ENCODE measurements at places on chromosomes 16 and 17.

DNA sequence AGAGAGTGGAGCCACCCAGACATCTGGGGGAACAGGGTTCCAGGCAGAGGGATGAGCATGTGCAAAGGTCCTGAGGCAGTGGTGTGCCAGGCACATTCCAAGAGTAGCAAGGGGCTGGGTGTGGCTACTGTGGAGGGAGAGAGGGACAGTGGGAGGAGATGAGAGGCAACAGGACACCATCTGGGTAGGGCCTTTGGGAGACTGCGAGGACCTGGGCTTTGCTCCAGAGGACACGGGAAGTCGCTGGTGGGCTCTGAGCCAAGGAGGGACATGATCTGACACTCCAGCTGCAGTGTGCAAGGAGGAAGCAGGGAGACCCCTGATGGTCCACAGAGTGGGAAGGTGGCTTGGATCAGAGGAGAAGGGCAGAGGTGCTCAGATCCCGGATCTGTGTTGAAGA is 56.7 kb upstream of the MED9 start:
- no peak for DNase-seq

GRCh38 chr17:31311526-31311925 is 2.3 kb downstream of the EVI2B start:
- no peak for DNase-seq

DNA sequence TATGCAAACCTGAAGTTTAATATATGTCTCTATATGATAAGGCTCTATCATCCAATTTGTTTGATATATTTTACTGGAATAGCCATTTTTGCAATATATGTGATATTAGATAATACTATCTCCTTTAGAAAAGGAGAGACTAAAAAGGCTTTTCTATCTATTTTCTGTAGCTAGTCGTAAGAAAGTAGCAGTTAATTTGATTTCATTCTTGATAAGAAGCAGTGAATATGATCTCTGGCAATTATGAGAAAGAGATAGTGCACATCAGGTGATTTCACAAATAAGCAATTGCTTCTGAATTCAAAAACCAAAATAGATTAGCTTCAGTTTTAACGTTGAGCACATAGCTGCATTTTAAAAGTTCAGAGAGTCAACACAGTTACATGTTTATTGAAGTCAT is 1318.4 kb downstream of the CDH8 start:
- DNase-seq: no peak

DNA sequence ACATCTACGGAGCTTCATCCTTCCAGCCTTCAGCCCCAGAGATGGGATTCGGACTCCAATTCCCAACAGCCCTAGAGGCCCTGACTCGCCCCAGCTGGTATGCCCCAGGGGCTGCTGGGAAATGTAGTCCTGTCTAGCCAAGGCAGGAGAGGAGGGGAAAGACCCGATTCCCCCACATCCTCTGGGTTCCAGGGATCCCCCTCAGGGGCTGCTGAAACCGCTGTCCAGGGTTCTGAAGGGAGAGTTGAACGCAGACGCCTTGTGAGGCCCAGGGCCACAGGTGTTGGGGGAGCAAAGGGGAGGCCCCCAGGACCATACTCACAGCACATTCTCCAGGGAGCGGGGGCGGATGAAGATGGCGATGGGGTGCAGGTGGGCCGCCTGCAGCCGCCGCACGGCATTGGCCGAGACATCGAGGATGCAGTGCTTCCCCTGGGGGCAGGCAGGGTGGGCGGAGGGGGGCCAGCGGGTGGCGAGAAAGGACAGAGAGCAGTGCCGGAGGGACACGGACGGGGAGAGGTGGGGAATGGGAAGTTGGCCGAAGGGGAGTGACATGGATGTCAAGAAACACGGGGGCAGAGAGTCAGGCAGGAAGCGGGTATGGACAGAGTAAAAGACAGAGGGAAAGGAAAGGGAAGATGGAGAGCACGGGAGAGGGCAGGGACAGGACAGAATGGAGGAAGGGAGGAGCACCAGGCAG is 12.6 kb upstream of the ASGR1 start:
- no peak for DNase-seq

DNA sequence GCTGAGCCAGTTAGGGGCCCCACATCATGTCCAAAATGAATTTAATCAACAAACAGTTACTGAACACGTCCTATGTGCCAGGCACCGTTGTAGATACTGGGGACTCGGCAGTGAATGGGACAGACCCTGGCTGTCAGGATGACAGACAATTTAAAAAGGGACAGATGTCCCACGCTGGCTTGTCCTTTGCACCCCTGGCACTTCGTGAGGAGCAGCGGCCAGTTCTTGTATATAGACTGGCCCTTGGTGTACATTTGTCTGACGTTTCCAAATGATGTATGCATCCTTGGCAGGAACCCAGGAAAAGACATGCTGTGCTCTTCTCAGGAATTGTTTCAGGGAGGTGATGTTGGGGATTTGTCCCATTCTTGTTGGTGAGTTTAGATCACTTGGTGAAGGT is 21.1 kb downstream of the IL4R start:
- DNase-seq: no peak

- DNase-seq: no peak
These were observed 377.0 kb upstream of the TNRC6C start for GRCh38 chr17:77581480-77581879.

DNA sequence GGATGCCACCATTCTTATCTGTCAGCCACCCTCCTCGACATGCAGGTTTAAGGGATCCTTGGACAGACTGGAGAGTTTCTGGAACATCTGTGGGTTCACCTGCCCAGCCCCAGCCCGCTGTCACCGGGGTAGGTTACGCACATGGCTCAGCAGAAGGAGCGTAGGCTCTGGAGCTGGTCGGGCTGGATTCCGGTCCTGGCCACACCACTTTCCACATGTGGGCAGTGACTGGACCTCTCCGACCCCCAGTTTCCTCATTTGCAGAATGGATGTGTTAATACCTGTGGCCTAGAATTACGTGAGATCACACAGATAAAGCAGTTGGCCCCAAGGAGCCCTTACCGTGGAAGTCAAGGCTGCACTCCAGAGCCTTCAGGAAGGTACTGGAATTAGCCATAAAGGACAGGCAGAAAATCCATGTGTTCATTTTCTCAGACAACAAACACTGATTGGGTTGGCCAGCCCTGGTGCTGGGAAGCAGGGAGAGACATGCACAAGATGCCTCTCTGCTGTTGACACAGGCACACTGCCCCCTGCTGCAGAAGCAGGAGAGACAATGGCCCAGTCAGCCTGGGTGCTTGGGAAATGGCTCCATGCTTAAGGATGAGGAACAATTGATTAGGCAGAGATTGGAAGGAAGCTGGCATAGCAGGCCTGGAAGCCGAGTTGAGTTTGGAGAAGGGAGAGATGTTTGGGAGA is 58.8 kb downstream of the SF3B3 start:
- DNase-seq: no peak

DNA sequence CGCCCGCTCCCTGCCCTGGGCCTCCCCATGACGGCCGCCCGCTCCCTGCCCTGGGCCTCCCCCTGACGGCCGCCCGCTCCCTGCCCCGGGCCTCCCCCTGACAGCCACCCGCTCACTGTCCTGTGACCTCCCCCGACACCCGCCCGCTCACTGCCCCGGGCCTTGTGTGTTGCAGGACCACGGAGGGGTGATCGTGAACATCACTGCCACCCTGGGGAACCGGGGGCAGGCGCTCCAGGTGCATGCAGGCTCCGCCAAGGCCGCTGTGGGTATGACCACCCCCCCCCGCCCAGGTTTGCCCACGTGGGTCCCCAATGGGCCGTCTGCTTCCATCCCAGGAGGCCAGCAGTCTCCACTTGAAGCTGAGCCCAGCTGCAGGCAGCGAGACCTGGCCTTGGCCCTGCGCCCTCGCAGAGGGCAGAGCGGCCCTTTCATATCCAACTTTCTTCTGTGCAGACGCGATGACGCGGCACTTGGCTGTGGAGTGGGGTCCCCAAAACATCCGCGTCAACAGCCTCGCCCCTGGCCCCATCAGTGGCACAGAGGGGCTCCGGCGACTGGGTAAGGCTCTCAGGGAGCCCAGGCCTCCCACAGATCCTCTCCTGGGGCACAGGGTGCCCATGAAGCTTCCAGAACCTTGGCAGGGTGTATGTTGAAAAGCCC is 9.0 kb downstream of the DECR2 start:
- DNase-seq: no peak

DNA sequence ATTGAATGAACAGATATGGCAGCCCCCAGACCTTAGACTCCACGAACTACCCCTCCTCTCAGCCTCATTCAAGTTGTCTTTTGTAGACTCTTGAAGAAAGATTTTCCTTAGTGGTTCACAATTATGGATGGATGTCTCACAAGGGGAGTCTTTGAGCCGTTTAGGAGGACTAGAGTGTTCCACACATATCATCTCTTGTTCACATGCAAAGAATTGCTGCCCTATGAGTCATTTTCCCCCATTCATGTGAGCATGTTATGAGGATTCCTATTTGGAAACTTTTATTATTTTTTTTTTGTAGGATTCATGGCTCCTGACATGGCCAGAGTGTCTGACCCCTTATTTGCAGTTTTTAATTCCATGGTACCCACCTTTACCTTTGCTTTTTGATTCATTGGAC is 237.1 kb downstream of the SHISA9 start:
- no peak for DNase-seq

- DNase-seq: no peak
These were observed 19.7 kb downstream of the LRRC36 start for GRCh38 chr16:67346341-67346740.

DNA sequence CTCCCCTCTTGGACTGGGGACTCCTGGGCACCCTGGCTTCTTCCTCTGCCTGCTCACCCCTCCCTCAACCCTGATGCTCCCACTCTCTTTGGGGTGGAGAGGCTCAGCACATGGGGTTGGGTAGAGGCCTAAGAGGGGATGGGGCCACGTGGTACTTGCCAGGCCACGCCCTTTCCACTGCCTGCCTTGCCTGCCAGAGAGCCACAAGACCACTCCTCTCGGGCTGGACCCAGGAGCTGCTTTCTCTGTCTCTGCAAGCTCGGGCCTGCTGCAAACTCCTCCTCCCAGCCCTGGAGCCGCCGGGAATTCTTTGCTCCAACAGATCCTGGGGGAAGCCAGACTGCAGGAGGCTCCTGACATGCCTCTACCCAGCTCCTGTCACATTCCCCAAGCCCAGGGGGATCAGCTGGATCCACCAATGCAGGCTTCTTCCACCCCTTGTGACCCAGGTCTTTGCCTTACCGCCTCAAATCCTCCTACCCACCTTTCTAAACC is 11.8 kb downstream of the DLX4 start:
- DNase-seq: peak; percentile 41

DNA sequence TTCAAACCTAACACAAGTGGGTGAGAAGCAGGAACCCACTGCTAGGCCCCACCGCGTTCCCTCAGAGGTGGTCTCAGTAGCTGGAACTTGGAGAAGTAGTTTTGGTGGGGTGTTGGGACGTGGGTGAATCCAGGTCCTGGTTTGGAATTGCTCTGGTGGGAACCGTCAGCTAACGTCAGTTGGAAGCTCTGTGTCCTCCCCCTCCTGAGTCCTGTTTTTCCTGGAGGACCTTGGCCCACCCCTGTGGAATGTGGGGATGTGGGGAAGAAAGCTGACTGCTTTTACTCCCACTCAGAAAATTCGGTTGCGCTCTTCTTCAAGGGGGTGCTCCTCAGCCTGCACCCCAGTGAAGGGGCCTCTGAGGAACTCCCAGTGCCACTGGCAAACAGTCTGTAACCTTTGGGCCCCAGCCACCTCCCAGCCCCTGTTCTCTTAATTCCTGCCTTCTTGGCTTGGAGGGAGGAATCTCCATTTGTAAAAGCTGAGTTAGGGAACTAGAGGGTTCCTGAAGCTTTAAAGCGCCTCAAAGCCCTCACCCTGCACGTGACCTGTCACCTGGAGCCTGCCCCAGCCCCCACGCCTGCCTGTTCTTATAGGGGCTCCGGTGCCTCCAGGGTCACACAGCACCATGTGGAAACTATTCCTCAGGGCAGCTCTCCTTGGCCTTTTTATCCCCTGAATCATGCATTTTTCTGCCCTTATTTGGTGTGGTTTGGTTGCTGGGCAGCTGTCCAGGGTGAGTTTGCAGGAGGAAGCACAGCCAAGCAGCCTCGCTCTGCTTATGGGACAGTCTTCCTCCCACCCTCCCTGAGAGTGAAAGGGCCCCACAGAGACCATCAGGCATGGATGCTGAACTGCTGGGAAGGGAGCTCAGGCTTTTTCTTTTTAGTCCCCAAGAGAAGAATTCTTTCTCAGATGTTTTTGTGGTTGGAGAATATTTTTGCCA is 16.2 kb upstream of the NAGLU start:
- DNase-seq: no peak

GRCh38 chr16:75392906-75393305 is 40.4 kb downstream of the CFDP1 start:
- DNase-seq: no peak

DNA sequence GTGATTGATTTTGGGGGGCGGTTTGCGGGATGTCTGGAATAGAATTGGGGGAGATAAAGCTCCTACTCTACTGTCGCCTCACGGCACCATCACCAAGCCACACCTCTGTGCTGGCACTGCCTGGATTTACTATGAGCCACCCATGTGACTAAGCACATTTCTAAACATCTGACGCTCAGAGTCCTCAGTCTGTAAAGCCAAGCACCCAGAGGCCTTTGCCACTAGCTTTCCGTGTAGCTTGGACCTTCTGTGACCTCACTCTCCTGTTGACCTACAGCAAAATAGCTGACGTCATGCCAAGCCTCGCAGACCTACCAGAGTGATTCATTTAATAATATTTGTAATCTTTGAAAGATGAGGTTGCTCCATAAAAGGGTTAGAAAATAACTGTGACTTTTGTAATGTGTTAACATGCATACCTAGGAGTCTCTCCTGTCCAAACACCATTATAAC is 38.5 kb upstream of the MYOCD start:
- no peak for DNase-seq

GRCh38 chr16:48592839-48593429 is 17.0 kb downstream of the N4BP1 start:
- DNase-seq: no peak

GRCh38 chr17:5468075-5468473 is 708 bp downstream of the DHX33 start:
- peak; percentile 16 for DNase-seq

GRCh38 chr16:53646506-53646905 is 57.2 kb downstream of the RPGRIP1L start:
- DNase-seq: no peak

GRCh38 chr16:68298907-68299561 is 11.7 kb downstream of the SLC7A6OS start:
- DNase-seq: peak; percentile 67

GRCh38 chr17:64190472-64190871 is 60.5 kb upstream of the ERN1 start:
- DNase-seq: no peak

DNA sequence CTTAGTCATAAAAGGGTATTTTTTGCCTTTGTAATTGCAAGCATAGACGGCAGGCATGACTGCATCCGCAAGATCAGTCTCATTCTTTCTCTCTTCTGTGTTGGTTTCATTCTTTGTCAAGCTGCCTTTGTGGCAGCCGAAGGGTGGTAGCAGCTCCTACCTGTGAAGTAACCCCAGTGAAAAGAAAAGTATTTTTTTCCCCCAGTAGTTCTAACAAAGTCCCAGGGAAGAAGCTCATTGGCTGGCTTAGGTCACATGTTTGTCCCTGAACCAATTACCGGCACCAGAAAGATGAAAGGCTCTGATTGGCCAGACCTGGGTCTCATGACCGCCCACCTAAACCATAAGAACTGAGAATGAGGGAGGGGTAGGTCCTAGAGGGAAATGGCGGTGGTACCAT is 110.7 kb downstream of the RAP1GAP2 start:
- DNase-seq: no peak

- DNase-seq: peak; percentile 17
These were observed 7.9 kb upstream of the RPL23 start for GRCh38 chr17:38861399-38861843.

Data from NCI-H1105 treated with DMSO at 0.1 percent for 48 hours (cell line).